Pancreas (tissue), 10 donors: ENCODE measurements at places on chromosomes 5 and 9. TPM values are rescaled to one million over a fixed set of nuclear protein-coding genes. Genes with fewer than 3 reads are reported as not detected.

DNA sequence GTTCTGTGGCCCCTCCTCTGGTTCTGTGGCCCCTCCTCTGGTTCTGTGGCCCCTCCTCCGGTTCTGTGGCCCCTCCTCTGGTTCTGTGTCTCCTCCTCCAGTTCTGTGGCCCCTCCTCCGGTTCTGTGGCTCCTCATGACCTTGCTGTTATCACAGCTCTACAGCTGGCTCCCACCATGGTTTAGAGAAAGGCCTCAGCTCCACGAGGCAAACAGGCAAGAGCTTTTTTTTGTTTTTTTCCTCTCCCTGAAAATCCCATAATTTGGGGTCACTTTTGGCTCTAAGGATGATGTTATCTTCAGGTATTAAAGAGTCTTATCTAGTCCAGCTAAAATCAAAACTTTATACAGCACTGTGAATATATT, 31.8 kb downstream of the C5orf15 start:
- no peak overlapping the region for H3K27ac ChIP-seq
- no peaks in the 10 kb centered on the region for H3K36me3 ChIP-seq
- no peak for DNase-seq
- H3K4me3 ChIP-seq, result no peak overlapping the region

DNA sequence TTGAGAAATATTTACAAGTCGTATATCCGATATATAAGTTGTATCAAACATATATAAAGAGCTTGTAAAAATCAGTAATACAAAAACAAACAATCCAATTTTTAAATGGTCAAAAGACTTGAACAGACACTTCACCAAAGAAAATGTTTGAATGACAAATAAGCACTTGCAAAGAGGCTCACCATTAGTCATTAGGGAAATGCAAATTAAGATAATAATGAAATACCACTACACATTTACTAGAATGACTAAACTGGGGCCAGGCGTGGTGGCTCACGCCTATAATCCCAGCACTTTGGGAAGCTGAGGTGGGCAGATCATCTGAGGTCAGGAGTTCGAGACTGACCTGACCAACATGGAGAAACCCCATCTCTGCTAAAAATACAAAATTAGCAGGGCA, 134.6 kb upstream of the HAND1 start:
- H3K36me3 ChIP-seq, result no peaks in the 10 kb centered on the region
- DNase-seq, result no peak
- H3K4me1 ChIP-seq, result no peaks in the 10 kb centered on the region

IL13 gene
- total RNA-seq, result not detected

DNA sequence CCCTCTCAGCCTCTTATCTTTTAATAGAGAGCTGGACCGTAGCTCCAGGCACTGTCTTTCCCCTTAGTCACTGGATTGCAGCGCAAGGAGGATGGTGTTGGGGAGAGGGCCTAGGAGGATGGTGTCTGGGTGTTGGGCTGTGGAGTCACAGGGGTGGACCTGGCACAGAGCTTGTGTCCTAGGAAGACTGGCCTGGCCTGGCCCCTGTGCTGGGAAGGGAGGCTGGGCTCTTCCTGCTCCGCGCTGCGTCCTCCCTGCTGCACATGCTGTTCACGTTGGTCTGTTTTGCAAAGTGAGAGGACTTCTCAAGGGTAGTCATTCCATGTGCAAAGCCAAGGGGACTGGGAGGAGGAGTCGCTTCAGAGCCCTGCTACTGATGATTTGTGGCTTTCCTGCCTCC, 123.9 kb downstream of the EHMT1 start:
- H3K27me3 ChIP-seq, result no peaks in the 10 kb centered on the region
- no peak overlapping the region for H3K4me3 ChIP-seq
- H3K27ac ChIP-seq, result no peak overlapping the region
- peaks cover 15% of the 10 kb centered on the region for H3K36me3 ChIP-seq
- DNase-seq, result no peak

GRCh38 chr9:136921718-136922117, 22.8 kb downstream of the FBXW5 start:
- no peaks in the 10 kb centered on the region for H3K36me3 ChIP-seq
- H3K27ac ChIP-seq, result no peak overlapping the region
- no peak for DNase-seq
- no peak overlapping the region for H3K4me3 ChIP-seq

DNA sequence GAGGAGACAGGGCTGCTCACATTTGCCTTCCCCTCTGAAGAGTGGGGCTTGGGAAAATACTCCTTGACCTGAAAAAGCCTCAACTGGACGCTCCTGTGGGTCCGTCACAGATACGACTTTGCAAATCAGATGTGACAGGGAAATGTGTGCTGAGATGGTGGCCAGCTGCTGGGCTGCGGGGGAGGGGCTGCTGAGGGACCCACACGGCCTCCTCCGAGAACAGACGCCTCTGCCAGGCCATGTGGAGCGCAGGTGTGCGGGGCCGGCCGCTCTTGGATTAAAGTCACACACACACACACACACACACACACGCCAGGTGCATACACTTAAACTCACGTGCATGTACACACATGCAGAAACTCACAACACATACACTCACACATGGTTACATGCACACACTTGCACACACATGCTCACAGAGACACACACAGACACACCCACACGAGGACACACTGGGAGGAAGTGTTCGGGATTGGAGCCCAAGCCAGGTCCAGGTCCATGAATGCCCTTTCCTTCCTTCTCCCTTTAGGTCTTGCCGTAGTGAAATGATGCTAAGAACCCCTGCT, 167.4 kb downstream of the GAPVD1 start:
- no peaks in the 10 kb centered on the region for H3K27me3 ChIP-seq
- DNase-seq, result no peak
- H3K27ac ChIP-seq, result no peak overlapping the region
- no peak overlapping the region for H3K4me3 ChIP-seq
- no peaks in the 10 kb centered on the region for H3K36me3 ChIP-seq
